ENCODE measurements at places on chromosomes 13 and 19. TPM values are rescaled to one million over a fixed set of nuclear protein-coding genes. Genes with fewer than 3 reads are reported as not detected.

- H3K36me3 ChIP-seq, result no peaks in the 10 kb centered on the region
- DNase-seq, result no peak
- no peaks in the 10 kb centered on the region for H3K4me1 ChIP-seq
- H3K4me3 ChIP-seq, result no peak overlapping the region
- no peak overlapping the region for H3K27ac ChIP-seq
These were observed 292.1 kb upstream of the MAB21L1 start for GRCh38 chr13:35768551-35768950.

ZNF470 gene
- not detected for total RNA-seq

GRCh38 chr19:40774916-40775631 is at the start of gene MIA:
Gene MIA (plus strand): TSS chr19:40775521. CDS start chr19:40775543, 22 bp downstream.
- no peaks in the 10 kb centered on the region for H3K36me3 ChIP-seq
- H3K4me1 ChIP-seq, result peaks cover 15% of the 10 kb centered on the region
- no peak within 1 kb of the TSS for H3K4me3 ChIP-seq
- no peak for DNase-seq

- H3K4me1 ChIP-seq, result peaks cover 10% of the 10 kb centered on the region
- peak; percentile 1 for DNase-seq
- H3K36me3 ChIP-seq, result no peaks in the 10 kb centered on the region
- peak overlapping the region; percentile 83 for H3K4me3 ChIP-seq
- peak overlapping the region; percentile 95 for H3K27ac ChIP-seq
- H3K27me3 ChIP-seq, result peaks cover 6% of the 10 kb centered on the region
These were observed 37.7 kb downstream of the ARHGEF7 start for GRCh38 chr13:111152844-111153243.

GRCh38 chr19:5336195-5336965 is 4.2 kb downstream of the PTPRS start:
- DNase-seq, result no peak
- peaks cover 8% of the 10 kb centered on the region for H3K4me1 ChIP-seq
- H3K27me3 ChIP-seq, result peaks cover 3% of the 10 kb centered on the region
- H3K4me3 ChIP-seq, result no peak overlapping the region
- no peaks in the 10 kb centered on the region for H3K36me3 ChIP-seq
- no peak overlapping the region for H3K27ac ChIP-seq

CLN5 gene
- 21.4 TPM for total RNA-seq

PSG4 gene
- not detected for total RNA-seq

GRCh38 chr13:19967621-19968020 is 9.1 kb downstream of the ZMYM2 start:
- no peaks in the 10 kb centered on the region for H3K4me1 ChIP-seq
- no peak overlapping the region for H3K27ac ChIP-seq
- H3K4me3 ChIP-seq, result no peak overlapping the region

GRCh38 chr19:14112051-14112808 is 5.3 kb downstream of the PRKACA start:
- no peaks in the 10 kb centered on the region for H3K36me3 ChIP-seq
- H3K27me3 ChIP-seq, result no peaks in the 10 kb centered on the region
- H3K4me1 ChIP-seq, result peaks cover 38% of the 10 kb centered on the region
- DNase-seq, result no peak
- peak overlapping the region; percentile 68 for H3K27ac ChIP-seq

- no peaks in the 10 kb centered on the region for H3K36me3 ChIP-seq
- no peak overlapping the region for H3K27ac ChIP-seq
- no peak for DNase-seq
These were observed 141.6 kb upstream of the RFC3 start for GRCh38 chr13:33676045-33676989.

Measured in HCT116 (cell line).